ENCODE measurements at places on chromosomes 5 and 9.
A peak's percentile ranks its signal among the peaks of the same experiment; 100 is the strongest.

DNA sequence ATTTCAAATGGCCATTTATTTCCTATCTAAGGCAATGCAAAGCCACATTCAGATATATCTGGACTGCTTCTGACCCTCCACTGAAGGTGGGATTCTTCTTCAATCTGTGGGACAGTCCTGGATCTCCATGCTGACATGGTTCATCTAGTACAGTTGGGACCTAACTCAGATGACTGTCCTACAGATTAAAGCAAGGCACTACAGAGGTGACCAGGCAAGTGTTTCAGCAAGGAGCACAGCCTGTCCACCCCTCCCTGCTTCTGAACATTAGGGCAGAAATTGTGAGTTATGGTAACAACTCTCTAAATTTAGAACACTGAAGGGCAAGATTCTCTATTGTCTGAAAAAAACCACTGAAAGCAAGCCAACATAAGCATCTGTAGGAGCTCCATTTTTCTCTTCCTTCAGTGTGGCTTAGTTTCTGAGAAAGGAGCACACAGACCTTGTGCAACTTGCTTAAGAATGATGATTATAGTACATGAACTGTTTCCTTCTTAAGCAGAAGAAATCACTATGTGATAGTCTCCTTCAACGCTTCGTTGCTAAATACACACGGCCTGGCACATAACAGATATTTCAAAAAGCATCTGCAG is 62.9 kb upstream of the BARX1 start:
- no peak for DNase-seq

- DNase-seq = peak; percentile 25
Observed at GRCh38 chr9:8750639-8751051, 951.1 kb upstream of the DMAC1 start.

GRCh38 chr5:83357621-83358231 is 113.8 kb upstream of the VCAN start:
- no peak for DNase-seq

GRCh38 chr5:149278451-149279210 is 7.0 kb downstream of the AFAP1L1 start:
- no peak for DNase-seq

- DNase-seq = peak; percentile 26
Observed at GRCh38 chr5:23208959-23209431, 298.4 kb upstream of the PRDM9 start.

- no peak for DNase-seq
Observed at GRCh38 chr5:79699763-79700400, 10.2 kb downstream of the CMYA5 start.

DNA sequence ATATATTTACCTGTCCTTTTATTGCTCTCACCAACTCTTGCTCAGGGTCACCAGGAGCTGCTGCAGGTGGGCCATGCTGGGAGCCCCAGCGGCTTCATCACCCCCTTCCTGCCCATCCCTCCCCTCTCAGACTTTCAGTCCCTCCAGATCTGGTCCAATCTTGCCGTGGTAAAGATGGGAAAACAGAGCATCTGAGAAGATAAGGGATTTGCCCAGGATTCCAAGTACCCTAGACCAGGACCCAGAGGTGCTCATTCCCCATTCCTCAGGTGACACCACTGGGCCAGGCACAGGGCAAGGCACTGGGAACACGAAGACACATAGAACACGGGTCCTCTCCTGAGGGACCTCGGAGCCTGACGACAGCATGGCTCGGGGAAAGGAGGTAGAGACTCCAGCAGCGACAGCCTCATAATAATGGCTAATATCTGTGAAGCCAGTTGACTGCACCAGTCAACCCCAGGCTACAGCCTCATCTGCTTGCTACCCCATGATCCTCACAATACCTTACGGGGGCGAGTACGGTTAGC is 18.0 kb downstream of the TMOD1 start:
- no peak for DNase-seq

DNA sequence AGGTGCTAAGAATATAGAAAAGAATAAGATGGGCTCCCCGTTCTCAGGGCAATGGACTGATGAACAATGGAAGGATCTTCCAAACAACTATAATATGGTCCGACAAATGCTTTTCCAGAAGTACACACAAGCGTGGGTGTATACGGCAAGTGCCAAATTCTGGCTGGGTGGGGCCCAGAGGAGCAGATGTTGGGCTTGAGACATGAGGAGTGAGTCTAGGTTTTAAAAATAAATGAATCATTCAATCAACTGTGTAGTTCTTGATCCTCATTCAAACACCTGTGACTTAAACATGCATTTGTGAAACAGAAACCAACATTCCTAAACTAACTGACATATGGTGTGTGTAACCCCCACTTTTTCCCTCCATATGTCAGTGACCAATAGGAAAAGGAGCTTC is 47.9 kb downstream of the MFAP3 start:
- DNase-seq = no peak

DNA sequence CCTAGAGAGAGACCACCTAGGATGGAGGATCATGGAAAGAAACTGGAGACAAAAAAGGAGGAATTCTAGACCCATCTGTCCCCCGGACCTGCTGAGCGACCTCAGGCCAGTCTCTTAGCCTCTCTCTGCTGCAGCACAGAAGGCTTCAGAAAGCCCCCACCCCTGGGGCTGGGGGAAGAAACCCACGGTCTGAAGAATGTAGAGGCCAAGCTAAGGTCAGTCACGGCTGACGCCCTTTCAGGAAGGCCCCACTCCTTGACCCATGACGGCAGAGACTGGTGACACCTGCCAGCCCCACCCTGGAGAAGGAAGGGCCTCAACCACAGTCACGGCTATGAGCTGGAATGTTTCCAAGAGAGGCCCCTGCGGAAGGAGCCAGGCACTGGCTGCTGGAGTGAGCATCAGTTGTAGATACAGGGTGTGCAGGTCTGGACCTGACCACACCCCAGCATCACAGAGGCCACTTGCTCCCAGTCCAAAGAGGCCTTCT is 120.5 kb upstream of the BOD1 start:
- DNase-seq = no peak

GRCh38 chr5:62132276-62132675 is 173.7 kb upstream of the KIF2A start:
- no peak for DNase-seq

DNA sequence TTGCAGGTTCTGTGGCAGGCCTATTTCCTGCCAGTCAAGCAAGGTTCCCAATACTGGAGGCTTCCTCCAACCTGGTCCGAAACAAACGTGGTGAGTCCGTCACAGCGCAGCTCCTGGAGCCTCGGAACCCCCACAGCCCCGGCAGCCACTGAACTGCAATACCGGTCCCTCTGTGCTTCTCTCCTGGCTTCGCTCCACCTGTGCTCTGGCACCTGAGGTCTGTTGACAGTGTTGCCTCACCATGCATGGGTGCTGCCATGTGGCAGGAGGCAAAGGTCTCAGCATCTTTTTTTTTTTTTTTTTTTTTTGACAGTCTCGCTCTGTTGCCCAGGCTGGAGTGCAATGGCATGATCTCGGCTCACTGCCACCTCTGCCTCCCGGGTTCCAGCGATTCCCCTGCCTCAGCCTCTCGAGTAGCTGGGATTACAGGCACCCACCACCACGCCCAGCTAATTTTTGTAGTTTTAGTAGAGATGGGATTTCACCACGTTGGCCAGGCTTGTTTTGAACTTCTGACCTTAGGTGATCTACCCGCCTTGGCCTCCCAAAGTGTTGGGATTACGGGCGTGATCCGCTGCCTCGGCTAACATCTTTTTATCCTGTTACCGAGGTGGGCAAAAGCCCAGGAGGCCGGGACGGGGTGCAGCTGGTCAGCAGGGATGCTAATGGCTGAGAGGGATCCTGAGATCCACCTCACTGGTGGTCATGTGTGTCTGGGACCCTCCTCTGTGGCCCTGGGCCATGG is 57.1 kb upstream of the RNU6ATAC start:
- no peak for DNase-seq

GRCh38 chr5:34706084-34706483 is 50.0 kb downstream of the RAI14 start:
- DNase-seq = no peak

DNA sequence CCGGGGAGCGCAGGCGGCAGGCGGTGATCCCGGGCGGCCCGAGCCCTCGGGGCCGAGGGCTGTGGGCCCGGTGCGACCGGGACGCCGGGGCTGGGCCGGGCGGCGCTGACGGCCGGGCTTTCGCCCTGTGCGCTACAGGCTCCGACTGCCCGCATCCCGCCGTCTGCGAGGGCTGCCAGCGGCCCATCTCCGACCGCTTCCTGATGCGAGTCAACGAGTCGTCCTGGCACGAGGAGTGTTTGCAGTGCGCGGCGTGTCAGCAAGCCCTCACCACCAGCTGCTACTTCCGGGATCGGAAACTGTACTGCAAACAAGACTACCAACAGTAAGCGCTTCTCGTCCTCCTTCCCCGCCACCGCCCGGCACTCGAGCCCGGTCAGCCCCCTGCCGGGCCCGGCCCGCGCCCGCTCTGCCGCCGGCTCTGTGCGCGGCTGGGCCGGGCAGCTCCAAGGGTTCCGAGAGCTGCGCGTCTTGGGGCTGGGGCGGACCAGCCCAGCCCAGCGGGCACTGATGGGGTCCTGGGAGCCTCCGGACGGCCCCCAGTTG is 1.6 kb downstream of the LMX1B start:
- no peak for DNase-seq

- DNase-seq = no peak
Observed at GRCh38 chr5:129904667-129905472, 605 bp downstream of the CHSY3 start.

DNA sequence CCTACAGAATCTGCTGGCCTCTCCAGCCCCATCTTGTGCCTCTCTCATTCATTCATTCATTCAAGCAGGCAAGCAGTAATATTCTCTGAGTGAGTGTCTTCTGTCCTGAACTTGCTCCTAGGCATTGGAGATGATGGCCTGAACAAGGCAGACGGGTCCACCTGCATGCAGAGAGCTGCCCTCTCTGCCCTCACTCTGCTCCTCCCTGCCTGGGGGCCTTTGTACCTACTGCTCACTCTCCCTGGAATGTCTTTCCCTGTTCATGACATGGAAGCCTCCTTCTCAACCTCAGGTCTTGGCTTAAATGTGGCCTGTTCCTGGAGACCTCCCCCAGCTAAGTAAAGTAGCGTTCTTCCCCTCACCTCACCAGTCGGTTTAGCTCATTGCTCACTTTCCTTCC is 6.6 kb downstream of the CDX1 start:
- DNase-seq = no peak

DNA sequence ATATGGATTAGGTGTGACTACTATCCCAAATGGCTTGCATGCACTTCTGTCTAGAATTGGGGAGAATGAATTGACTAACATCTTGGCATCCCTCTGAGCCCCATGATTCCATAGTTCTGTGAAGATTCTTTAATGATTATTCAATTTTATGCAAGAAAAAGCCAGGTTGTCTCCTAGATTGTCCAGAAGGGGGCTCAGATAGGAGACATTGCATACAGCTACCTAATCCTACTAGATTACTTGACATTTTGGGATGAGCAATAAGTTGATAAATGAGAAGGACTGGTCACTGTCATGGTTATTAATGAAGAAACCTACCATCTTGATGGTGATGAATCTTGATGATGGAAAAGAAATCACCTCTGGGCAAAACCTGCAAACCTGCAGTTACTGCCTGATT is 117.0 kb downstream of the CARTPT start:
- DNase-seq = peak; percentile 20

DNA sequence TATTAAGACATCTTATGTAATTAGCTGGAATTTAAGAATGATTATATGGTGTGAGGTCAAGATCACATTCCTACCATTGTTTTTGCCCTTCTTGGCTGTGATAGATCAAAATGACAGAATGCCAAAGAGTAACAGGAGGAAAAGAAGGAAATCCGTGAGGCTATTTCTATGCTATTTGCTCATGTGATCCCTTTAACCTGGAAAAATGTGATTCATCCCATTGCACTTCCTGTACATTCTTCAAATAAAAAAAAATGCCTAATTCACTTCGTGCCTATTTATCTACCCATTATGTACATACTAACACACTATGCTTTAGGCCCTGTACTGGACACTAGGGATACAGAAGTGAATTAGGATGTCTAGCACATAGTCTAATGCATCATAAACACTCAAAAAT is 154.1 kb upstream of the PAPPA start:
- no peak for DNase-seq

DNA sequence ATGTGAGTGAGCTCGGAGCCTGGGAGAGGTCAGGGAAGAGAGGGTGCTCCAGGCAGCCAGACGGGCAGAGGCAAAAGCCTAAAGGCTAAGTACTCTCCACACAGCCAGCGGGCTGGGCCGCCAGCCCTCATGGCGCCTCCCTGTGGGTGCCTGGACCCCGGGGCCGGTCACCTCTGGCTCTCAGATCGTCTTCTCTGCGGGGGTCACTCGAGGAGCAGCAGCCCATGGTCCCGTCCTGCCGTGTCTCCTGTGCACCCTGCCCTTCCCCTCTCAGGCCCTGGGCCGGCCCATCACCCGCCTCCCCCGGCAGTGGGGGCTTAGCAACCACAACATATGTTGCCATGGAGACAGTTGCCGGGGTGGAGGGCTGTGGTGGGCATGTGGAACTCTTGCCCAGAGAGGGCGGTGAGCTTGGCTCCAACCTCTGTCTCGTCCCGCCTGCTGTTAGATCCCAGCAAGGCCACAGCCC is 4.2 kb downstream of the AK1 start:
- no peak for DNase-seq

GRCh38 chr5:32865475-32865874 is 154.4 kb downstream of the NPR3 start:
- DNase-seq = no peak

DNA sequence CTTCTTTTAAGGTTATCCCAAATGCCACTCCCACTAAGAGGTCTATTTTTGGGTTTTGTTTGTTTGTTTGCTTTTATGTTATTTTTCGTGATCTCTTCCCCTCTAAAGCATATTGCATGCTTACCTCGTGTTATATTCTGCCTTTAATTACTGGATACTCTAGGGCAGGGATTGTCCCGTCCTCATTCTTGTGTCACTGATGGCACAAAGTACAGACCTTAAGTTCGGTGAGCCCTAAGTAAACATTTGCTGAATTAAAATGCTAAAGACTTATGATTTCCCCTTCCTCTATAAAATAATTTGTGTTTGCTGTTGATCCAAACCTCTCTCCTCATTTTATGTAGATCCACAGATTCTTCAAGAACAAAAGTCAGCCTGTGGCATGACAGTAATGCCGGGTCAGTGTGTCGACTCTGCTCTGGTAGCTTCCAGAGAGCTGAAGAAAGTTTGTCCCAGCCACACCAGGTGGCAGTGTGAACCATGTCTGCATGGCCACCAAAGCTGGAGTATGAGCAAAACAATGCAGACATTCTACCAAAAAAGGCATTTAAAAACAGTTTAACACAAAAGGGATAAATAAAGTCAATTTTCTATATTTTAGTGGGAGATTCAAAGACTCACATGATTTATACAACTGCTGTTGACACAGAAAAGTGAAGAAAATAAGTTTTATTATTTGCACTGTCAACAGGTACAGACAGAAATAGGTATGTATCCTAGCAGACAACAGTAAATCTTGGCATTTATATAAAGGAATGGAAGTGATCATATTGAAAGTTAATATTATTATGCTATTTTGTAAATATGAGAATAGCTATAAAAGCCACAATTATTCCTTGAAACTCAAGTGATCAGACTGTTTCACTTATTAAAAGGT is 17.9 kb upstream of the POC5 start:
- DNase-seq = peak; percentile 64

- DNase-seq = no peak
Observed at GRCh38 chr5:62011089-62011664, 294.8 kb upstream of the KIF2A start.

GRCh38 chr5:73433982-73434342 is 14.6 kb downstream of the FOXD1 start:
- DNase-seq = no peak

- DNase-seq = no peak
Observed at GRCh38 chr9:94900222-94901018, 173.9 kb downstream of the AOPEP start.

GRCh38 chr9:125359011-125359410 is 97.4 kb downstream of the GAPVD1 start:
- no peak for DNase-seq

All from cerebellar cortex (tissue), 1 donor.